ENCODE measurements at places on chromosomes 5 and 9. TPM values are rescaled to one million over a fixed set of nuclear protein-coding genes. Genes with fewer than 3 reads are reported as not detected.

The TRPM3 gene
- not detected for total RNA-seq

DNA sequence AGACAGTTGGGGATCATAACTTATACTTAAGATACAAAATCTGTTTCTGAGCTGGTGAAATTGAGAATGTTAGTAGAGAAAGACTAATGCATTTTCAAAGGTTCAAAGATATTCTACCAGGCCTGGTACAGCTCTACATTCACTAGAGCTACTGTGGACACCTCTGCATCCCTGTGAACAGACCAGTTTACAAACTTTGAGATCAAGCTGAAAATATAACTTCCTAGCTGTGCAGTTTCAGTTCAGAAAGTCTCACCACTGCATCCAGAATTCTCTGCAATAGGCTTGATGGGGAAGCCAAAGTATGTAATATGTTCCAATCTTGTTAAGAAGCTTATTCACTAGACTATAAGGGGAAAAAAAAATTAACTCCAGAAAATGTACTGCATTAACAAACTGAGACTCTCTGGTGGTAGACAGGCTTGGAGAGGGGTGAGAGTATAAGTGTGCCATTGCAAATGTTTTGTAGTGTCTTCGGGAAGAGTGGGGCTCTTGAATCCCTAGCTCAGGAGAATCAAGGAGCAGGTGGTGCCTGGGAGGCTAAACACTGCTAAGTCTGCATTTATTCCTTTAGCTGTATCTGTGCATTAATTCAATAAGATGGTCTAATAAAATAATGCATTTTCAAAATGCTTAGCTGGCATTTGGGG is 671.9 kb downstream of the NR2F1-AS1 start:
- no peaks in the 10 kb centered on the region for H3K36me3 ChIP-seq
- no peak overlapping the region for H3K27ac ChIP-seq
- H3K4me3 ChIP-seq, result no peak overlapping the region
- DNase-seq, result no peak
- no peaks in the 10 kb centered on the region for H3K27me3 ChIP-seq

The FCN1 gene
- not detected for total RNA-seq

GRCh38 chr9:37925786-37926736 is 22.1 kb upstream of the SLC25A51 start:
- no peak overlapping the region for H3K4me3 ChIP-seq
- no peak for DNase-seq
- no peaks in the 10 kb centered on the region for H3K4me1 ChIP-seq
- H3K36me3 ChIP-seq, result peaks cover 1% of the 10 kb centered on the region

GRCh38 chr5:124262470-124262869 is 484.0 kb downstream of the ZNF608 start:
- H3K27me3 ChIP-seq, result no peaks in the 10 kb centered on the region
- H3K27ac ChIP-seq, result no peak overlapping the region
- H3K36me3 ChIP-seq, result no peaks in the 10 kb centered on the region
- no peak overlapping the region for H3K4me3 ChIP-seq
- no peaks in the 10 kb centered on the region for H3K4me1 ChIP-seq

The SPATA31C1 gene
- not detected for total RNA-seq

The SLC6A19 gene
- not detected for total RNA-seq

- DNase-seq, result no peak
- H3K4me3 ChIP-seq, result no peak overlapping the region
- H3K4me1 ChIP-seq, result no peaks in the 10 kb centered on the region
- H3K27ac ChIP-seq, result no peak overlapping the region
- H3K27me3 ChIP-seq, result peaks cover 16% of the 10 kb centered on the region
- no peaks in the 10 kb centered on the region for H3K36me3 ChIP-seq
Measured at GRCh38 chr9:38215465-38215864, 146.4 kb upstream of the SHB start.

The CAPSL gene
- 1.3 TPM for total RNA-seq

DNA sequence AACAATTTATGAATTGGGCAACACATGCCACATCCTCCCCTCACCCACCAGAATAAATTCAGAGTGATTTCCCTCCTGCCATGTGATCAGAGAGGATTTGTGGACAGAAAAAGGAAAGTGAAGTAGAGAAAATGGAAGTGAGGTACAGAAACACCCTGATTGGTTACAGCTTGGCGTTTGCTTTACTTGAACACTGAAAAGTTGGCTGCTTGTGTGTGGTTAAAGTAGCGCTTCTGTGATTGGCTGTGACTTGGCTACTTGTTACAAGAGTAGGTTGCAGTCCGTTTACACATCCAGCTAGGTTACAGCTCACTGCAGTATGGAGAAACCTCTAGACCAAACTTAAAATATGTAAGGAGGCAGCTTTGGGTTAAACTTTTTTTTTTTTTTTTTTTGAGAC is 205.2 kb upstream of the ZNF608 start:
- H3K4me3 ChIP-seq, result no peak overlapping the region
- H3K27ac ChIP-seq, result no peak overlapping the region
- no peak for DNase-seq
- no peaks in the 10 kb centered on the region for H3K4me1 ChIP-seq
- H3K36me3 ChIP-seq, result no peaks in the 10 kb centered on the region

DNA sequence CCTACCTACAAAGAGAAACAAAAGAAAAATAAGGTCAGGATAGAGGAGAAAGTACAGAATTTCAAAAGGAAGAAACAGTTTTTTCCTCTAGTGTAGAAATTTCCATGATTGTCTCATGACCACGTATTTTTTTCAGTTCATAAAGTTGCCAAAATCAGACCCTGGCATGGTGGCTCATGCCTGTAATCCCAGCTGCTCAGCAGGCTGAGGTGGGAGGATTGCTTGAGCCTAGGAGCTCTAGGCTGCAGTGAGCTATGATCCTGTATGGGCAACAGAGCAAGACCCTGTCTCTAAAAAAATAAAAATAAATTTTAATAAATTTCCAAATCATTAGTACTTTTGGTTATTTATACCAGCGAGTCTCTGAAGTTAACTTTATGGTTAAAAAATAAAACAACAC is 37.8 kb downstream of the CWC27 start:
- no peaks in the 10 kb centered on the region for H3K27me3 ChIP-seq
- no peak overlapping the region for H3K4me3 ChIP-seq
- no peak overlapping the region for H3K27ac ChIP-seq
- no peak for DNase-seq
- H3K4me1 ChIP-seq, result no peaks in the 10 kb centered on the region
- H3K36me3 ChIP-seq, result no peaks in the 10 kb centered on the region

GRCh38 chr9:115615000-115615401 is 497.0 kb upstream of the TNC start:
- no peak overlapping the region for H3K4me3 ChIP-seq
- no peak for DNase-seq
- peaks cover 11% of the 10 kb centered on the region for H3K27me3 ChIP-seq
- H3K4me1 ChIP-seq, result no peaks in the 10 kb centered on the region
- no peak overlapping the region for H3K27ac ChIP-seq

- H3K36me3 ChIP-seq, result peaks cover 9% of the 10 kb centered on the region
- peak overlapping the region; percentile 49 for H3K4me3 ChIP-seq
- H3K27me3 ChIP-seq, result no peaks in the 10 kb centered on the region
- peaks cover 10% of the 10 kb centered on the region for H3K4me1 ChIP-seq
Measured at GRCh38 chr9:6827439-6828145, 69.8 kb downstream of the KDM4C start.

GRCh38 chr9:73643379-73644013 is 491.8 kb downstream of the ANXA1 start:
- H3K4me3 ChIP-seq, result no peak overlapping the region
- H3K36me3 ChIP-seq, result no peaks in the 10 kb centered on the region
- no peak overlapping the region for H3K27ac ChIP-seq
- no peak for DNase-seq
- H3K27me3 ChIP-seq, result no peaks in the 10 kb centered on the region

DNA sequence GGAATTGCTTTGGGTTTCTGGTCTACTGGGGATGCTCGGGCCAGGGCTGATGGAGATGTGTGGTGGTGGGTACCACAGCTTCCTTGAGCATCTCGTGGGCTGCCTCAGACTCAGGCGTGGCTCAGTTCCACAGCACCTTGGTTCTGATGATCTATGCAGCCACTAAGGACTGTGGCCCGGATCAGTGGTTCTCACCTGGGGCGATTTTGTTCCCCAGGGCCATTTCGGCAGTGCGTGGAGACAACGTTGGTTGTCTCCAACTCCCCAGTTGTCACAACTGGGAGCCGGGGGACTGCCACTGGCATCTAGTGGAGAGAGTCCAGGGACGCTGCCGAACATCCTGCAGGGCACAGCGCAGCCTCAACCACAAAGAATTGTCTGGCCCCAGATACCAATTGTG is 47.7 kb downstream of the FGF18 start:
- no peaks in the 10 kb centered on the region for H3K4me1 ChIP-seq
- H3K36me3 ChIP-seq, result no peaks in the 10 kb centered on the region
- DNase-seq, result no peak
- H3K27ac ChIP-seq, result no peak overlapping the region

DNA sequence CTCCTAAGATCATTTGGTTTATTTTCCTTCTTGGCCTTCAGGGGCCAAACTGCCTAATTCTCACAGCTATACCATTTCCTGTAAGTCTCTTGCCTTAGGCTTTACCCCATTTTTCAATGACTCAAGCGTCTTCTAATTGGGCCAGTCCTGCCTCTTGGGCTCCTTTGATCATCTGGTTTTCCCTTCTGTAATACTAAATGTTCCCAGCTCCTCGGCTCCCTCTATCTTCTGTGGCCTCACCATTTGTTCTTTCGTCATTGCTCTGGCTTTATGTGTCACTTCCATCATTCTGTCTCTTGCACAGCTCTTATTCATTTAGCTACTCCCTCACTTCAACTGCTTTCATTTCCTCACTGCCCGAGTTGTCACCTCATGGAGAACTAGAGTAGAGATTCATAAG is 14.5 kb upstream of the SPINK7 start:
- H3K4me3 ChIP-seq, result no peak overlapping the region
- H3K36me3 ChIP-seq, result no peaks in the 10 kb centered on the region
- H3K27ac ChIP-seq, result no peak overlapping the region
- no peaks in the 10 kb centered on the region for H3K27me3 ChIP-seq
- H3K4me1 ChIP-seq, result no peaks in the 10 kb centered on the region

The UQCRQ gene
- total RNA-seq, result 189 TPM

- no peak for DNase-seq
- H3K4me3 ChIP-seq, result no peak overlapping the region
- H3K27me3 ChIP-seq, result no peaks in the 10 kb centered on the region
- no peaks in the 10 kb centered on the region for H3K4me1 ChIP-seq
Measured at GRCh38 chr5:56278335-56278753, 45.2 kb upstream of the ANKRD55 start.

- H3K27ac ChIP-seq, result no peak overlapping the region
- no peaks in the 10 kb centered on the region for H3K36me3 ChIP-seq
- DNase-seq, result no peak
- peaks cover 30% of the 10 kb centered on the region for H3K27me3 ChIP-seq
- no peaks in the 10 kb centered on the region for H3K4me1 ChIP-seq
Measured at GRCh38 chr5:90533794-90534193, 4.4 kb upstream of the LYSMD3 start.

- H3K36me3 ChIP-seq, result peaks cover 4% of the 10 kb centered on the region
- no peaks in the 10 kb centered on the region for H3K27me3 ChIP-seq
- H3K4me1 ChIP-seq, result no peaks in the 10 kb centered on the region
Measured at GRCh38 chr5:9479361-9479760, 66.5 kb downstream of the SEMA5A start.

The IFNA5 gene
- total RNA-seq, result not detected

DNA sequence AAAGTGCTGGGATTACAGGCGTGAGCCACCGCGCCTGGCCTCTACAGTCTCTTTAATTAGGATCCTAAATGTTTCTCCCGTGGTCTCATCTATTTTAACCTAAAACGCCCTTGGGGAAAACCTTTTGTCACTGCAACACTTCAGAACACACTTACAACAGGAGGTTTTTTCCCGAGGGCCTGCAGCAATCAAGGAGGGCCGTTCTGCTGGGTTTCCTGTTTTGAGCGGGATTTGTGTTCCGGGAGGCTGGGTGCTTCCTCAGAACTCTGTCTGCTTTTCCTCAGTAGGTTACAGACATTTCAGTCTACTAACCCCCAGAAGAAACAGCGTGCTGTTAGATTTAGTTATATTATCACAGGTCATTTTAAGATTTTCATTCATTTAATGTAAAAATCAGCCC is 65.4 kb upstream of the IRX4 start:
- DNase-seq, result no peak
- H3K4me3 ChIP-seq, result no peak overlapping the region
- H3K36me3 ChIP-seq, result no peaks in the 10 kb centered on the region
- no peak overlapping the region for H3K27ac ChIP-seq

The TDRD7 gene
- 6.7 TPM for total RNA-seq

DNA sequence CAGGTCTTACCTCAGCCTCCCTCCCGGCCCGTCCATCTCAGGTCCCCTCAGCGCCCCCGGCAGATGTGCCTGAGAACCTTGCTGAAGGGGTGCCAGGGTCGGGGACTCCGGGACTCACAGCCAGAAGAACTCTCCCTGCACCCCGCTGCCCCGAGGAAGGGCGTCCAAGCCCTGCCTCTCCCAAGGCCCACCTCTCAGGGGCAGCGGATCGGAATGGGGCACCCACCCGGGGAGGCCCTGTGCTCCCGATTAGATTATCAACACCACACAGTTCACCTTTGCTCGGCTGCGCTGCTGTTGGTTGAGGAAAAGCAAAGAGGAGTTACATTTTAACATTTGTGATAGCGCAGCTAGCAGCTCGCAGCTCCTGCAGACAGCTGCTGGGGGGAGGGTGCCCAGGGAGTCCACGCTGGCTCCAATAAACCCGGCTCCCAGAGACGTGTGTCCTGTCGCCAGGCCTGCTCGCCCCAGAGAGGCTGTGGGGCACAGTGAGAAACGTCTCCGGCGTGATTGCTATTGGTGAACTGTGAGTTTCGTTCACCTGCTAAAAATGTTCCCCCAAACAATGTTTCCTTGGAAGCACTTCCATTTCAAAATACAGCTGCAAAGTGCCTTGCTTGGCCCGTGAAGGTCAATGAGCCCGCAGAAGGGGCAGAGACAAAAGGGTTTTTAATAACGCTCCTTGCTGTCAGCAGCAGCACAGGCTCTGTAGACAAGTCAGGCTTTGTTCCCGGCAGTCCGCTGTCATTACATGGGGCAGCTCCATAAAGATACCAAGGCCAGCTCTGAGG is 18.6 kb upstream of the SLC6A19 start:
- H3K36me3 ChIP-seq, result no peaks in the 10 kb centered on the region
- H3K4me3 ChIP-seq, result no peak overlapping the region
- H3K4me1 ChIP-seq, result no peaks in the 10 kb centered on the region
- no peak overlapping the region for H3K27ac ChIP-seq

The CRHBP gene
- 0.67 TPM for total RNA-seq

The LRRC14B gene
- not detected for total RNA-seq

The KCNMB1 gene
- not detected for total RNA-seq

DNA sequence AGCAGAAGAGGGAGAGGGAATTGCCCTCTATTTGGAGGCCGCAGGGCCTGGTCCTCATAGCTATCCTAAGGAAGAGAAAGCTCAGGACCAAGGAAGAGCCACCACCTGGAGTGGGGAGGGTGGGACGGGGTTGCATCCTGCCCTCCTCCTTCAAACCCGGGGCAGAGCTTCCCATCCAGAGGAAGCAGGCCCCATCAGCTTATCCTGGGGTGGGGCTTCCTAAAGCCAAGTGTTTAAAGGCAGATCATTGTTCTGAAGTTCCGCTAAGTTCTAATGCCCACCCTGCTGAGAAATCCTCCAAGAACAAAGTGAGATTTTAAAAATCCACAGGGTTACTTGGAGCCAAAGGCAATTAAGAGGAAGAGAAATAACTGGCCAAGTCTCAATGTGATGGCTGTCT is 210.3 kb downstream of the C9orf152 start:
- no peak overlapping the region for H3K27ac ChIP-seq
- H3K36me3 ChIP-seq, result peaks cover 21% of the 10 kb centered on the region
- H3K4me1 ChIP-seq, result no peaks in the 10 kb centered on the region
- no peaks in the 10 kb centered on the region for H3K27me3 ChIP-seq

The HMCN2 gene
- total RNA-seq, result 0.12 TPM

The SPAAR gene
- not detected for total RNA-seq

The PCDHGC3 gene
- not detected for total RNA-seq

- H3K27ac ChIP-seq, result peak overlapping the region; percentile 7
- no peak for DNase-seq
- H3K4me1 ChIP-seq, result peaks cover 41% of the 10 kb centered on the region
- H3K36me3 ChIP-seq, result peaks cover 10% of the 10 kb centered on the region
- H3K4me3 ChIP-seq, result peak overlapping the region; percentile 45
- H3K27me3 ChIP-seq, result no peaks in the 10 kb centered on the region
Measured at GRCh38 chr9:111994831-111995458, 98.3 kb downstream of the UGCG start.
